ENCODE measurements at places on chromosomes 6 and 20. TPM values are rescaled to one million over a fixed set of nuclear protein-coding genes. Genes with fewer than 3 reads are reported as not detected.

Gene TRIM15
- not detected for total RNA-seq

Gene ARMH2
- not detected for total RNA-seq

Gene TFAP2D
- not detected for total RNA-seq

Gene LTB
- total RNA-seq: not detected

Gene FOXC1
- 36.0 TPM for total RNA-seq

Gene RAMACL
- total RNA-seq: 9.6 TPM

Gene BPIFB4
- total RNA-seq: not detected

Gene PCED1A
- total RNA-seq: 84.6 TPM

Gene TSPO2
- total RNA-seq: not detected

Gene C20orf202
- total RNA-seq: not detected

Gene FILIP1
- total RNA-seq: 12.2 TPM

DNA sequence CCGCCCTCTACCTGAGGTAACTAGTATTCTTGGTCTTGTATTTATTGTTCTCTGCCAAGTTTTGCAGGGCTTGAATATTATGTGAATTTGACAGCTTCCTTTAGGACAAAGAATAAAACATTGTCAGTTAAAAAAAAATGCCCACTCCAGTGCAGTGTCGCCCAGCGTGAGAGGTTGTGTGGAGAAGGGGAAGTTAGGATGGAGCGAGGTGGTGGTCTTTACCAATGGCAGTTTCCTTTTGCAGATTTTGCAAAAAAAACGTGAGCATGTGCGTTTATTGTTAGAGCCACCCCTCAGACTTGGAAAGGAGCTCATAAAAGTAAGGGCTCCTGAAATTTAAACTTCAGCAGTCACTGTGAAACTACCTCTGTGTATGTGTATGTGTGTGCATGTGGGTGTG lies 28.3 kb downstream of the UST start:
- H3K36me3 ChIP-seq: no peaks in the 10 kb centered on the region
- no peaks in the 10 kb centered on the region for H3K27me3 ChIP-seq
- H3K4me1 ChIP-seq: no peaks in the 10 kb centered on the region
- no peak overlapping the region for H3K4me3 ChIP-seq

GRCh38 chr6:14707971-14708465 lies 537.9 kb upstream of the JARID2 start:
- H3K27ac ChIP-seq: no peak overlapping the region
- DNase-seq: no peak
- no peak overlapping the region for H3K4me3 ChIP-seq
- no peaks in the 10 kb centered on the region for H3K27me3 ChIP-seq

GRCh38 chr20:5393218-5393870 lies 76.6 kb upstream of the PROKR2 start:
- DNase-seq: no peak
- H3K36me3 ChIP-seq: no peaks in the 10 kb centered on the region
- H3K4me1 ChIP-seq: no peaks in the 10 kb centered on the region

- no peaks in the 10 kb centered on the region for H3K36me3 ChIP-seq
- H3K4me1 ChIP-seq: peaks cover 36% of the 10 kb centered on the region
- H3K27me3 ChIP-seq: no peaks in the 10 kb centered on the region
These were observed 9.1 kb downstream of the SNTA1 start for GRCh38 chr20:33434434-33434833.

- no peak overlapping the region for H3K27ac ChIP-seq
- no peaks in the 10 kb centered on the region for H3K36me3 ChIP-seq
- H3K4me3 ChIP-seq: no peak overlapping the region
- H3K27me3 ChIP-seq: no peaks in the 10 kb centered on the region
- no peak for DNase-seq
- H3K4me1 ChIP-seq: no peaks in the 10 kb centered on the region
These were observed 161.7 kb downstream of the PLCB1 start for GRCh38 chr20:8293750-8294149.

GRCh38 chr6:114000069-114000468 lies 29.1 kb upstream of the HDAC2 start:
- H3K36me3 ChIP-seq: no peaks in the 10 kb centered on the region
- H3K27ac ChIP-seq: no peak overlapping the region
- H3K27me3 ChIP-seq: no peaks in the 10 kb centered on the region
- H3K4me1 ChIP-seq: no peaks in the 10 kb centered on the region
- no peak for DNase-seq

DNA sequence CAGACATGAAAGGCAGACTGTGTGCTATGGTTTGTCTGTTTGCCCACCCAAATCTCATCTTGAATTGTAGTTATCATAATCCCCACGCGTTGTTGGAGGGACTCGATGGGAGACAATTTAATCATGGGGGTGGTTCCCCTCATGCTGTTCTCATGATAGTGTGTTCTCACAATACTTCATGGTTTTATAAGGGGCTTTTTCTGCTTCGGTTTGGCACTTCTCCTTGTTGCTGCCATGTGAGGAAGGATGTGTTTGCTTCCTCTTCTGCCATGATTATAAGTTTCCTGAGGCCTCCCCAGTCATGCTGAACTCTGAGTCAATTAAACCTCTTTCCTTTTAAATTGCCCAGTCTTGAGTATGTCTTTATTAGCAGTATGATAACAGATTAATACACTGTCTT lies 47.2 kb upstream of the MICB start:
- no peaks in the 10 kb centered on the region for H3K36me3 ChIP-seq
- H3K4me1 ChIP-seq: no peaks in the 10 kb centered on the region
- no peak overlapping the region for H3K4me3 ChIP-seq
- no peak for DNase-seq

- no peaks in the 10 kb centered on the region for H3K36me3 ChIP-seq
- H3K4me1 ChIP-seq: no peaks in the 10 kb centered on the region
- DNase-seq: no peak
- no peaks in the 10 kb centered on the region for H3K27me3 ChIP-seq
- no peak overlapping the region for H3K27ac ChIP-seq
- no peak overlapping the region for H3K4me3 ChIP-seq
These were observed 64.8 kb upstream of the NRSN1 start for GRCh38 chr6:24060982-24061754.

DNA sequence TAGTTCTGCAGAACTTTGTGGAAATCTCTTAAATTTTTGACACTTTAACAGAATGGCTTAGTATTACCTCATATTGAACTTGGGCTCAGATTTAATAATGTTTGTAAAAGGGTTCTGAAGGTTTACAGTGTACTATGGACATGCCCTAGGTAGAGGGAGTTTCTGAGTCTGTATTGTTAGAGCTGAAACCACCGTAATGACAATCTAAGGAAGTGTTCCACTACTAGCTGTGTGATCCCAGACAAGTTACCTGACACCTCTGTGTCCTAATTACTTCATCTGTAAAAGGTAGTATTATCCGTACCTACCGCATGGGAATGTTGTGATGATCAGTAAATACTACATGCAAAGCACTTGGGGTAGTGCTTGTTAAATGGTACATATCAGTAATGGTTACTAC lies 86.9 kb downstream of the RREB1 start:
- no peak overlapping the region for H3K4me3 ChIP-seq

GRCh38 chr6:82739303-82739702 lies 326.3 kb downstream of the UBE3D start:
- H3K4me3 ChIP-seq: no peak overlapping the region
- no peaks in the 10 kb centered on the region for H3K36me3 ChIP-seq
- no peaks in the 10 kb centered on the region for H3K4me1 ChIP-seq

GRCh38 chr6:109979033-109979921 lies 1.2 kb downstream of the GPR6 start:
- no peak for DNase-seq
- H3K27ac ChIP-seq: no peak overlapping the region
- no peaks in the 10 kb centered on the region for H3K36me3 ChIP-seq
- H3K4me1 ChIP-seq: no peaks in the 10 kb centered on the region

GRCh38 chr6:159427335-159427734 lies 258.1 kb downstream of the FNDC1 start:
- no peaks in the 10 kb centered on the region for H3K36me3 ChIP-seq
- H3K4me1 ChIP-seq: peaks cover 21% of the 10 kb centered on the region
- DNase-seq: no peak
- peak overlapping the region; percentile 5 for H3K27ac ChIP-seq
- no peak overlapping the region for H3K4me3 ChIP-seq

DNA sequence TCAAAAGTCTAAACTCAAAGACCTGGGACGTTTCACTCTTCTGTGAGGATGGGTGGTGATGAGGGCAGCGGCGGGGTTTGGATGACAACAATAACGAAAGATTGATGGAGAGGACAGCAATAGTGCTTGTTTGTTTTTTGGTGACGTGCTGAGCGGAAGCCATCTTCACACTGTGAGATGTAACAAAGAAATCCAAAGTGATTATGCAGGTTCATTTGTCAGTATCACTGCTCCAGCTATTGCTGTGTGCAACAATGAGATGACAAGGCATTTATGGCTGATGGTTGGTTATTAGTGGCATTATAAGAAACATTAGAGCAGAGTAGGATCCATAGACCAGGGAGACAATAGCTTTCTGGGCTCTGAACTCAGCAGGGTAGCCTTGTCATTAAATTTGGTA lies 306.7 kb downstream of the RNF144B start:
- no peak for DNase-seq
- H3K4me3 ChIP-seq: no peak overlapping the region
- no peaks in the 10 kb centered on the region for H3K27me3 ChIP-seq
- no peaks in the 10 kb centered on the region for H3K4me1 ChIP-seq
- no peaks in the 10 kb centered on the region for H3K36me3 ChIP-seq

- H3K4me3 ChIP-seq: no peak overlapping the region
- H3K36me3 ChIP-seq: no peaks in the 10 kb centered on the region
- H3K27ac ChIP-seq: no peak overlapping the region
- no peaks in the 10 kb centered on the region for H3K27me3 ChIP-seq
- no peak for DNase-seq
These were observed 270.0 kb downstream of the ADGB start for GRCh38 chr6:146868671-146869209.

GRCh38 chr6:149608381-149608982 lies 40.0 kb downstream of the KATNA1 start:
- no peak for DNase-seq
- H3K27me3 ChIP-seq: no peaks in the 10 kb centered on the region

DNA sequence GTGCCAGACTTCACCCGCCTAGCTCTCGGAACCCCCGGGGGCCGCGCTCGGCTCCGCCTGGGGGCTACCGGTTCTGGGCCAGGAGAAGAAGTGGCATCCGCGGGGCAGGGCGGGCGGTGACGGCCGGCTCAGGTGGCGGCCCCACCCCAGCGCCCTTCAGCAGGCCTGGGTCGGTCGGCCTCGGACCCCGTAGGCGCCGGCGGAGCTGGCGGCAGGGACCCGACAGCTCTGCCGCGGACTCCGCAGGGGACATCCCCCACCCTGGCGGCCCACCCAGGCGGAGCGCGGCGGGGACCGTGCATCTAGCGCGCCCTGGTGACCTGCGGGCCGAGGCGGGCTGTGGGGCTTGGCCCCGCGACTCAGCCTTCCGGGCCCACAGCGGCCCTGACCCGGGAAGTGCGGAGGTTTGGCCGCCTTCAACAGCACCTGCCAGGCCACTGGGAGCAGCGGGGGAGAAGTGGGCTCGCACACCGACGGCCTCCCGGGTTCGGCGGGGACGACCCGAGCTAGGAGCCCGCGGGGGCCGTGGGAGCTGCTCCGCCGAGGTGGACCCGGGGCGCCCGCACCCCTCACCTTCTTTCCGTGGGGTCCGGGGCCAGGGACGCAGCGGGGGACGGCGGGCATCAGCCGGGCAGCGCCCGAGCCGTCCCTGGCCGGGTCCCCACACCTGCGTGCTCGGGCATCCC lies 87.1 kb downstream of the TMEM242 start:
- peak overlapping the region; percentile 46 for H3K4me3 ChIP-seq
- peaks cover 31% of the 10 kb centered on the region for H3K4me1 ChIP-seq
- H3K36me3 ChIP-seq: no peaks in the 10 kb centered on the region
- H3K27ac ChIP-seq: no peak overlapping the region
- DNase-seq: no peak
- H3K27me3 ChIP-seq: no peaks in the 10 kb centered on the region

DNA sequence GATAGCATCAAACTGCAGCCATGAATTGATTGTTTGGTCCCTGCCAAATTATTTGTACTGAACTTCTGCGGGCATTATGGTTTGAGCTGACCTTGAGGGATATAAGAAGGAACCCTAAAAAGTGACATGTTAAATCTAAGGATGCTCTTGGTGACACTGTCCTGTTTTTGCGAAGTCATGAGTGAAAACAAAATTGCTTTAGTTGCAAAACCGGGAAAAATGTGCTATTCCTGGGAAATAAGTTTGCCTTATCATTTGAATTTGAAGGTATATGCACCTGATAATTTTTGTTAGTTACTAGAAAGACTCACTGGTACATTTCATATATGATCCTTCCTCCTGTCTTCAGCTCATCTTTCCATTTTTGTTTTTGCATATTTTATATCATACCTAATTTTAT lies 7.8 kb downstream of the KIAA0408 start:
- no peak overlapping the region for H3K27ac ChIP-seq
- no peaks in the 10 kb centered on the region for H3K36me3 ChIP-seq
- no peaks in the 10 kb centered on the region for H3K27me3 ChIP-seq
- H3K4me1 ChIP-seq: peaks cover 2% of the 10 kb centered on the region
- no peak overlapping the region for H3K4me3 ChIP-seq
- no peak for DNase-seq

Measured in tibial nerve (tissue), 4 donors.